Renal cortex interstitium (tissue), 15 donors: ENCODE measurements at places on chromosomes 6 and 20.

GRCh38 chr6:3926150-3926482, 76.9 kb downstream of the FAM50B start:
- DNase-seq: no peak

GRCh38 chr20:58024241-58024721, 204.2 kb downstream of the ANKRD60 start:
- DNase-seq: no peak

DNA sequence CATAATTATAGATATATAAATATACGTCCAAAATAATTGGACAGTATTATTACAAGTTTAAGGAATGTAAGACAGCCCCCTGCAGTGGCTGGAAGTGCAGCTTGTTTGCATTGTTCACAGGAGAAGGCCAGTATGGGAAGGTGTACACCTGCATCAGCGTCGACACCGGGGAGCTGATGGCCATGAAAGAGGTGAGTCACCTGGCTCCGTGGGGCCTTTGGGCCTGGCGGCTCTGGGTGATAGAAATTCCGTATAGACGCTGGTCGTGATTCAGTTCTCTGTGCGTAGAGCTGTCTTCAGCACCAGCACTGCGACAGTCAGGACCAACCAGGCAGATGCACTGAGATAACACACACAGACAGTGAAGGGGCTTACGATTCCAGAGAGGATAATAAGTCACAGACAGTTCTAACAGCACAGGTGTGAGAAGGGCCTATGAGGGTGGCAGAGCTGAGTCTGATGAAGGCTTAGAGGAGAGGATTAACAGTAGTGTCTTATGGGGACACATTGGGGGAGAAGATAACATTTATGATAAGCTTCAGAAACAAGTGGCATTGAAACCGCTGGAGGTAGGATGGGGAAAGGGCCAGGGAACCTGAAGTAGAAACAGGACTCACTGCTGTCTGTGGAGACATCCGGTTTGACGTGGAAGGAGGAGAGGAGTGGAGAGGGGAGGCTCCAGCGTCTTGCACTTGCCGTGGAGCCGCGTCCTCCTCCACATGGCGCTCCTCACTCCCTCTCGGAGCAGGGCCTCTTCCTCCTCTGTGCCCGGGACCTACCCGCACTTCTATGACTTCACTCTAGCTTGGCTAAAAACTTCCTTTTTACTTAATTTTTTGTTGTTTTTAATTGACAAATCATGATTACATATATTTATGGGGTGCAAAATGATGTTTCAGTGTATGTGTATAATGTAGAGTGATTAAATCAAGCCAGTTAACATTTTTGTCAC, 116.5 kb downstream of the MAP3K4 start:
- no peak for DNase-seq

DNA sequence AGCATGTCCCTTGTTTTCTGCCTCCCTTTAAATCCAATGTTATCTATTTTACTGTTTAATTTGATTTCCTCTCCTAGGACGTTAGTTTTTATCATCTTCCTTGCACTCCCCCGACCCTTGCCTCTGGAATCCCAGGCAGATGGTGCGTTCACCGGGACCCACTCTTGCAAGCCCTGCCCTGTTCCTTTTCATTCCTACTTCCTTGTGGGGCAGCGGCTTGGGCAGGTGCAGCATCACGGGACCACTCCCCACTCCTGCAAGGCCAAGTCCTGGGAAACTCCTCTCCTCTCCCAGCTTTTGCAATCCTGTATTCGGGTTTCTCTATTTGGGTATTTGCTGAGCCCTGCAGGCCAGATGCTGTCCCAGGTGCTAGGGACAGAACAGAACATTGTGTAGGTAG, 5.8 kb upstream of the CDH4 start:
- no peak for DNase-seq

DNA sequence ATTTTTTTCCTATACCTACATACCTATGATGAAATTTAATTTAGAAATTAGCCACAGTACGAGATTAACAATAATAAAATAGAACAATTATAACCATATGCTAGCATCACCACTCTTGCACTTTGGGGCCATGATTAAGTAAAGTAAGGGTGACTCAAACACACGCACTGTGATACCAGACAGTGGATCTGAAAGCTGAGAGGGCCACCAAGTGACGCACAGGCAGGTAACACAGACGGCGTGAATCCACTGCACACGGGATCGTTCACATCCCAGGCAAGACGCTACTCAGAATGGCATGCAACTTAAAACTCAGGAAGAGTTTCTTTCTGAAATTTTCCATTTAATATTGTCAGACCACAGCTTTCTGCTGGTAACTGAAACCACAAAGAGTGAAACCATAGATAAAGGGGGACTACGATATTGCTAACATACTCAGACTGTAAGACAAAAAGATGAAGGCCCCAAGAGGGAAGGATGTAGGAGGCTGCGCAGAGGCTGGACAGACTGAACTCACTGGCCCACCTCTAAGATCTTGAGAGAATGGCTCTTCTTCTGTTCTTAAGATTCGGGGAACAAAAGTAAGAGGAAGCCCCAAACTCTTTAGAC, 17.9 kb downstream of the RRBP1 start:
- DNase-seq: no peak

GRCh38 chr6:125507987-125508655, 206.4 kb upstream of the HDDC2 start:
- DNase-seq: peak; percentile 21

DNA sequence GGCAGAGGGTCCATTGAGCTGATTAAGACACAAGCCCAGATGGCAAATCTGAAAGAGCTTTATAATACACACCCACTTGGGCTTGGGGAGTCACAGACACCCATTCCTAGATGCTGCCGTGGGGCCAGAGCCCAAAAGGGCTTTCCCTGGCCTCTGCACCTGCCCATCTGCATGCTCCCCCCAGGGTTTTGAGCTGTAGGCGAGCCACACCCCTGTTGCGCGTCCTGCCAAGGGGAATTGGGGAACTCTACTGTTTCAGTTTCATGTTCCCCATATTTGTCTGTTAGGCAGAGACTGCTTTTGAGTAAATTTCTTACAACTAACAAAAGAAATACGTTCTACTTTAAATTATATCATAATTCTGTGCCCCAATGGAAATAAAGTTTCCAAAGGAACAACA, 52.9 kb upstream of the FNDC1 start:
- no peak for DNase-seq

- DNase-seq: no peak
Measured at GRCh38 chr6:101543796-101544195, 150.3 kb downstream of the GRIK2 start.

DNA sequence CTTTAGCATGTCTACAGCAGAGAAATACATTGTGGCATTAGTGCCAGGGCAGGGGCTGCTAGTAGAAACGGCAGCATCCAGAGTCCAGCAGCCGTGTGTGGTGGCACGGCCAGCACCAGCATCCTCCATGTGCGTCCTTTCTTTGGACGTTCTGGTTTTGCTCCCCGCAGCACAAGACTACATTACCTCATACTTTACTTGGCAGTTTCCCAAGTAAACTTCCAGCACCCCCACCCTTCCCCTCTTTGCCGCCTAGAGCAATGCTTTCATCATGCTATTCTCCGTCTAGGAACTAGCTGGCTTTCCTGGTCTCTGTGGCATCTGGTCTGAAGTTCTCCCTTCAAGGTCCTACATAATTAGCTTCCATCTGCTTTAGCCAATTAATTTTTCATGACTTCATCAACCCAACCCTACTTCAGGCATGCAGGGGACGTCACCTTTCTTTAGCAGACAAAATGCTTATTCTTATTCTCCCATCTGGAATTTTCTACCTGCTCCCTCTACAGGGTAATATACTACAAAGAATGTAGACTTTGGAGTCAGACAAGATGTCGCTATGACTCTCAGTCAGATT, 67.6 kb downstream of the BLOC1S5 start:
- no peak for DNase-seq

DNA sequence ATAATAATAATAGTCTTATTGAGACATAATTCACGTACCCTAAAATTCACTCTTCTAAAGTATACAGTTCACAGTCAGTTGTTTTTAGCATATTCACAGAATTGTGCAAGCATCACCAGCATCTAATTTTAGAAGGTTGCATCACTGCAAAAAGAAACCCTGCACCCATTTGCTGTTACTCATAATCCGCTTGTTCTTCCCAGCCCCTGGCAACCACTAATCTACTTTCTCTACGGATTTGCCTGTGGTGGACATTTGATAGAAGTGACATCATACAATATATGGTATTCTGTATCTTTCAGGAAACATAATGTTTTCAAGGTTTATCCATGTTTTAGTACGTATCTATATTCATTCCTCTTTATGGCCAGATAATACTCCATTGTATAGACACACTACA, 41.5 kb upstream of the FAM184A start:
- DNase-seq: no peak

DNA sequence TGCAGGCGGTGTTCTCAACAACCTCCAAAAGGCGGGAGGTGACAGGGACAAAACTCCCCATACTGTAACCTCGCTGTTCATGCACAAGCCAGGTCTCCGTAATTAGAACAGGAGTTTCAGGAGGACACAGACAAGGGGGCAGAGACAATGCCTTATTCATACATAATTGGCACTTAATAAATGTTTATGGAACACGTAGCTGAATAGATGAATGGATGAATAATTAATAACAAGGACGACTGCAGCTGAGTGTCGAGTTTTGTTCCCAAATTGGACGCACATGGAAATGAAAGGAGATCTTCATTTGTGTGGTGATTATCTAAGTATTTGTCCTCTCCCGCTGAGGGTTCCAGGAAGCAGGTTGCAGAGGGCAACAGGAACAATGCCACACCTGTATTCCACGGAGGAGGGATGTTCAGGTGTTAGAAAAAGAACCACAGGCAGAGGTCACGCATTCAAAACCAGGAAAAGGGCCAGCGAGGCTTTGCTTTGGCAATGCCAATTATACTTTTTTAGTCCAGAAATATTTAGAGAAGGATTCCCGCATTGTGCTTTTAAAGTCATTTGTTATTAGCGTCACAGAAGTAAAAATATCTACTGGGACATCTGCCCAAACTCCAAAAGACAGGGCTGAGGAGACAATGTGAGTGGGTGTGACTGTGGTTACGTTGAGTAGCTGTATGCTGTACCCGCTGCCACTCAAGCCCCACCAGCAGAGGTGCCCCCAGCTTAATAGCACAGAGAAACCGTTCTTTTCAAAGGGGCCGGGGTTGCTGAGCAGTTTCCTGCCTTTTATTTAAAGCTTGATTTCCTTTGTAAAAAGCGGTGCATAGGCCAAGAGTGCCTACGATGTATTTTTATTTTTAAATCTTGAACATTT, 123.3 kb downstream of the PXDC1 start:
- no peak for DNase-seq

GRCh38 chr6:89932245-89932802, 38.1 kb downstream of the GJA10 start:
- no peak for DNase-seq

- no peak for DNase-seq
Measured at GRCh38 chr6:105692613-105693215, 289.8 kb upstream of the PREP start.

GRCh38 chr6:25366903-25367545, 87.8 kb downstream of the CARMIL1 start:
- DNase-seq: no peak

GRCh38 chr6:30047220-30047619, 13.8 kb upstream of the POLR1H start:
- DNase-seq: no peak

DNA sequence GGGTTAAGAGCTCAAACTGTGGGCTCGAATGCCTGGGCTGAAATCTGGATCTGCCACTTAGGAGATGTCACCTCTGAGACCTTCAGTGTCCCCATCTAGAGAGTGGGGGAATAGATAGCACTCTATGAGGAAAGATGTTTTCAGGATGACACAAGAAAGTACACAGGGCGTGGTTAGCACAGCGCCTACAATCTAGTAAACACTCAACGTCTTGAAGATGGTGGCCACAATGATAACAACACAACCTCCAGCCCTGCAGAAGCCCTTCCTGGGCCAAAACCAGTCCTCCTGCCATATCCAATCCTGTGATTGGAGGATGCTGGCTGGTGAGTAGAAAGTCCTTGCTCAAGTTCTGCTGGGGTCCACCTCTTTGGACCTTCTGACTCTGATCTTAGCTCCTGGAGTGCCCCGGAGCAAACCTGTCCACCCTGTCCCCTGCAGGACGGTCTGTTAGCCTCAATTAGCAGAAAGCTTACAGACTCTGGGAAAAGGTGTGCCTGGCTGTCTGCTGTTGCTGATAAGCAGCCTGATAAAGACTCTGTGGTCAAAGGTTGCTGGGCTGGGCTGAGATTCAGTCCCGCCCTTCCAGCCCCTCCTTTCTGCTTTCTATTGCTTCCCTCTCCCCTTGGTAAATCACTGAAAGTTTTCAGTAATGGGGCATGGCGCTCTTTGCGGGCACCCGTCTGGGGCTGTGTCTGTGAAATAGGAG, 8.2 kb downstream of the EDN3 start:
- DNase-seq: no peak

- DNase-seq: no peak
Measured at GRCh38 chr6:34236131-34236442, 586 bp upstream of the HMGA1 start.

DNA sequence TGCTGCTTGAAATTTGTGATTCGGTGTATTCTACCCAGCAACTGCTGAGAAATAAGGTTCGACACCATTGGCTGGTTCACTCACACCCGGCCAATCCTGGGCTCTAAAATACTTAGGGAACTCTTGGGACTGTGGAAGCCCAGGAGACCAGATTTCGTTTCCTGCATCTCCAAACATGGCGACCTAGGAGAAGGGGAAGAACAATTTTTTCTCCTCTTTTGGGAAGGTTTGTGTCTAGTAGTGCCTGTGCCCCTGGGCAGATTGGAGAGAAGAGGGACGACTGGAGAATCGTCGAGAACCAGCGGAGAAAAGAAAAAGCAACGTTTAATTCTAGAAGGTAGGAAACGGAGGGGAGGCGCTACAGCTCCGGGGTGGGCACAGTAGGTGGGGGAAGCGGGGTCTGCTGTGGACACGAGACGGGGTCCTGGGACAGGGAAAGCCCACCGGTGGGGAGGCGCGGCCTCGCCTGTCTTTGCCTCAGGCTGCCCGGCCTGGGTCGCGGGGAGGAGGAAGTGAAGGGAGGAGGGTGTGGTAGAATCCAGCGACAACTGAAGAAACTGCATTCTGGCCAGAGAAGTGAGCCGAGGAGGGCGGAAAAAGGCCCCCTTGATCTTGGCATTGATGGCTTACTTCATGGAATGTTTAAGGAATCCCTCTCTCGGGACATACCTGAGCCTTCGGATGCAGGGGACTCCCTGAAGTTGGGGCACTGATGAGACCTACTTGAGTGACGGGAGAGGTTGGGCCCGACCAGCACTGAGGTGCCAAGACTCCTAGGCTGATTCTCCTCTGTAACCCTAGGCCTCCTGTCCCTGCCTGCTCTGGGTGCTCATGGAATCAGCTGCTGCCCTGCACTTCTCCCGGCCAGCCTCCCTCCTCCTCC, at the start of gene BTN2A1:
Gene BTN2A1 (plus strand): TSS at position 150 of the 883 bp plus-strand sequence. CDS start 682 bp downstream, at position 832.
- DNase-seq: peak; percentile 91
